ENCODE measurements at places on chromosomes 5 and 9. TPM values are rescaled to one million over a fixed set of nuclear protein-coding genes. Genes with fewer than 3 reads are reported as not detected.

GRCh38 chr5:96743805-96744204, 63.9 kb downstream of the ERAP1 start:
- DNase-seq = no peak

- no peak for DNase-seq
Observed at GRCh38 chr9:135300346-135301141, 179.0 kb upstream of the PPP1R26 start.

KIF20A gene
- 0.40 TPM for total RNA-seq

JADE2 gene
- 225 TPM for total RNA-seq

DNA sequence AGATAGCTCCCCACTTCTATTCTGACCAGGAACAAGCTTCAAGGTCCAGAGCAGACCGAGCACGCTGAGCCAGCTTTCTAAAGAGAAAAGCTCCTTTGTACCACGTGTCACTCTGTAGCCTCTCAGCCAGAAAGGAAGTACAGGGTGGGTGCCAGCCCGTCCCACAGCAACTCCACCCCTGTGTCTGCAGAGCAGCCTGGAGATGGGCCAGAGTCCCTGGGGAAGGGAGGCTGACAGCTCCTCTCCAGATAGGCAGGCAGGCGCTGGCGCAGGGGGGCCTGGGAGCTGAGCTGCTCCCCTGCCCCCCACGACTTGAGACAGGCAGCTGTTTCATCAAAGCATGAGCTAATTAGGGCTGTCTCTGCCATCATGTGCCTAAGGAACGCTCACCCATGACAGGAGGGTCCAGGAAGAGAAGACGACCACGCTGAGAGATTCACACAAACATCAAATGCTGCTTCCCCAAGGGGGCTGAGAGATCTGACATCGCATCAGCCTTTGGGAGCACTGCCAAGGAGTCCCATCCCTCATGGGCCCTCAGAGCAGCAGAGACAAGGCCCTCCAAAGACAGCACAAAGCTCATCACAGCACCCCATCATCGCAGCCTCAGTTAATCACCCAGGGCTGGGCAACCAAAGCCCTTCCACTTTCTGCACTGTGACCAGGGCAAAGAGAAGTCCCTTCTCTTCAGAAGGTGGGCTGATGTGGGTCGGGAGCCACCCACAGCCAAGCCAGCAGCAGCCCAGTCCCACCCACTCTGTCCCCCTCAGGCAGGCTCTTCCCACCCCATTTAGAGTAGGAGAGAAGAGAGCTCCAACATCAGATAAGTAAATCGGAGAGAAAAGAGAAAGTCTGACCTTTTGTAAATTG, 78.5 kb upstream of the LRRTM2 start:
- no peak for DNase-seq

SUSD3 gene
- 9.1 TPM for total RNA-seq

DNA sequence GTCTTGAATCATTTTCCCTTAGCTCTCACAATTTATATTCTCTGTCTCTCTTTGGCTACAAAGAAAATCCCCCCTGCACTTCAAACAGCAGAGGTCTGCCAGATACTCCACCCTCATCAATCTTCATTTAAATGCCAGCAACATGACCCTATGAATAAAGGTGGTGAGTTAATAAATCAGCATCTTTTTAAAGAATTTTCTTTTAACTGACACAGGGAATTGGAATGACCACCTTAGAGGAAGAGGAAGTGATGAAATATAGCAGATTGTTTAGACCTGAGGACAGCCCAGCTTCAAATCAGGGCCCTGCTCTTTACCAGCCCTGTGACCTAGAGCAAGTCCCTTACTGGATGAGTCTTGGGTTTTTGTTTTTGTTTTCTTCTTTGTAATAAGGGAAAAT, 223.1 kb upstream of the PAPPA start:
- DNase-seq = no peak
